ENCODE measurements at places on chromosomes 2 and 18. TPM values are rescaled to one million over a fixed set of nuclear protein-coding genes. Genes with fewer than 3 reads are reported as not detected.
A peak's percentile ranks its signal among the peaks of the same experiment; 100 is the strongest.

Gene SPATA3
- not detected for total RNA-seq

Gene ABCG8
- total RNA-seq: not detected

Gene TWIST2
- total RNA-seq: not detected

Gene PRSS56
- not detected for total RNA-seq

Gene SERPINB13
- not detected for total RNA-seq

Gene ASTL
- not detected for total RNA-seq

Gene SLC14A1
- not detected for total RNA-seq

Gene DPP4
- total RNA-seq: 22.0 TPM

DNA sequence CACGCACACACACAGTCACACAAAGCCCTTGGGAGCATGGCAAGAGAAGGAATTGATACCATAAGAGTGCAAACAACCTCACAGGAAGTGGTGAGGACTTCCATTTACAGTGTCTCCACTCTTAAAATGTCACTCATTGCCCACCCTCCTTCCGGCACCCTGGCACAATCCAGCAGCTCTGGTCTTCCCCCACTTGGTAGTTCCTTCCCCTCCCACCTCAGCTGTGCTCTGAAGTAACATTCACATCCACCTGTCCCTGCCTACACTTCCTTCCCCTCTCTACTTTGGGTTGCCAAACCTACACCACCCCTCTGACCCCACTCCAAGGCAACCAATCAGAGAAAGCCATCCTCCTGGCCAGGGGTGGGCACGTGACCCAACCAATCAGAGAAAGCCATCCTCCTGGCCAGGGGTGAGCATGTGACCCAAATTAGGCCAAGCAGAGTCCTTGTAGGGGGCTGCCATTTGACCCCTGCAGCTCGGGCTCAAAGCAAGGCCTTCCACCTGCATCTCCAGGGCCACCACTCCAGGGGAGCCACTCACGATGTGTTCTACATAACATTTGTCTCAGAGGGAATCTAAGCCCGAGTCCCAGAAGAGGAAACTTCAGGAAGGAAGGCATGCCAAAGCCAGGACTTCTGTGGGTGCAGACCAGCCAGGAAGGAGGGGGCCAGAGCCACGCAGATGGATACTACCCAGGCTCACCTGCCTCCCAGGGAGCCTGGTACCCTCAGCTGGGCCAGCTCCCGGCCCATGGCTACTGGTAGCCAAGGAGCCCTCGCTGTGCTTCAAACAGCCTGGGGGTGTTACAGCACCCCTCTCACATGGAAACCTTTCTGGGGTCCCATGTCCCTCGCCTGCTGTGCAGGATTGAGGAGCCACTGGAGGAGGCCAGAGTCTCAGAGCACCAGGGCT, 21.2 kb downstream of the CYP26B1 start:
- no peak for DNase-seq

- no peak for DNase-seq
Measured at GRCh38 chr2:8654483-8654882, 27.4 kb upstream of the ID2 start.

DNA sequence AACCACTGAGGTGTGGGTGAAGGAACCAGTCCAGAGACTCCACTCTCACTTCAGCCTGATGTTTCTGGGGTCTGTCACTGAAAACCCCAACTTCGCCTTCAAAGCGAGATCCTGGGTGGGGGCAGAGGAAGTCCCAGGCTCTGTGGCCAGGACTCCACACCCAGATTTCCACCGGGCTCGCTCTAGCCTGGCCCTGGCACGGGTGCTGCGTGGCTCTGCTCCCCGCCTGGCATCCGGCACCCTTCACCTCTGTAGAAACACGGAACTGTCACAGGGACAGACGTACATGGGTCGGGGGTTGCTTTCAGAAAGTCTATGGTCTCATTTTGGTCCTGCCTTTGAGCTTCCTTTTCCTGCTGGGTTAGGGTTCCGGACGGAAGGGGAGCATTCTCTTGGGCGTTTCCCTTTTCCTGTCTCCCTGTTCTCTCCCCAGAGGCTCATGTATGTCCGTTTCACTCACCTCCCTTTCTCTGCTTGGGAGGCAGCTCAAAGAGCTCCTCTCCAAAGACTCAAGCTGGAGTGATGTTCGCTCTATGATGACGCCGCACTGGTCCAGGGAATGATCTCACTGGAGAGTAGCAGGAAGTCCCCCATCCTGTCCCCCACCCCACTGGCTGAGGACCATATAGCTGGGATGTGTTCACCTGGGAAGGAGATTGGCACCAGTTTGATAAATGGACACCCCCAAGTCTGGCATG, 41.5 kb downstream of the ODC1 start:
- no peak for DNase-seq

GRCh38 chr2:193240752-193241151, 1046.0 kb upstream of the TMEFF2 start:
- no peak for DNase-seq

DNA sequence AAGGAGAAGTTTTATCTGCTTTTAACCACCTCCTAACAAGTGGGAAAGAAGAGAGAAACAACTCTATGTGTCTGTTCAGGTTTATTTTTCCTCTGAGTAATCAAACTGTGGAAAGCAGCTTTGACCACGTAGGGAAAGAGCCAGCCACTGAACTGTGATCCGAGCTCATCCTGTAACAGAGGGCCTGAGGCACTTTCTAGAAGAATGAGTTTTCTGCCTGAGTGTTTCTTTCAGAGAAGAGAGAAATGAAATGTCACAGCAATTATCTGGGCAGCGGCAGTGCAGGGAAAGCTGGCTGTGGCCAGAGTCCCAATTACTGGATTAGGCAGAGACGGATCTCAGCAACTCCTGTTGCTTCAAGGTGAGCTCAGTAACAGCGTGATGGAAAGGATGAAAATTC, 151.9 kb downstream of the CD226 start:
- DNase-seq: no peak

GRCh38 chr2:139031722-139032121, 251.5 kb upstream of the NXPH2 start:
- DNase-seq: peak; percentile 2

GRCh38 chr2:65453916-65454315, 21.5 kb upstream of the SPRED2 start:
- DNase-seq: no peak

DNA sequence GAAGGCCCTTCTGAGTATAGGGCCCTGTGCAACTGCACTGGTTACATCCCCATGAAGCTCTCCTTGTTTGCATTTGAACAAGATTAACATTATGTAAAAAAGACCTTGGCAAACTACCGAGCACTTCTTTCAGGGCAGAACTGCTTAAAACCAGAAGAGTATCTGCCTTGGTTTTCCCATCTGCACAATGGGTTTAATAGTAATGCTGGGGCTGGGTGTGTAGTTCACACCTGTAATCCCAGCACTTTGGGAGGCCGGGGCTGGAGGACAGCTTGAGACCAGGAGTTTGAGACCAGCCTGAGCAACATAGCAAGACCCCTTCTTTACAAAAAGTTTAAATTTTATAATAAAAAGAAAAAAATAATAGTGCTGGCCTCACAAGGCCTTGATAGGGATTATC, 8.5 kb downstream of the PLA2R1 start:
- no peak for DNase-seq

DNA sequence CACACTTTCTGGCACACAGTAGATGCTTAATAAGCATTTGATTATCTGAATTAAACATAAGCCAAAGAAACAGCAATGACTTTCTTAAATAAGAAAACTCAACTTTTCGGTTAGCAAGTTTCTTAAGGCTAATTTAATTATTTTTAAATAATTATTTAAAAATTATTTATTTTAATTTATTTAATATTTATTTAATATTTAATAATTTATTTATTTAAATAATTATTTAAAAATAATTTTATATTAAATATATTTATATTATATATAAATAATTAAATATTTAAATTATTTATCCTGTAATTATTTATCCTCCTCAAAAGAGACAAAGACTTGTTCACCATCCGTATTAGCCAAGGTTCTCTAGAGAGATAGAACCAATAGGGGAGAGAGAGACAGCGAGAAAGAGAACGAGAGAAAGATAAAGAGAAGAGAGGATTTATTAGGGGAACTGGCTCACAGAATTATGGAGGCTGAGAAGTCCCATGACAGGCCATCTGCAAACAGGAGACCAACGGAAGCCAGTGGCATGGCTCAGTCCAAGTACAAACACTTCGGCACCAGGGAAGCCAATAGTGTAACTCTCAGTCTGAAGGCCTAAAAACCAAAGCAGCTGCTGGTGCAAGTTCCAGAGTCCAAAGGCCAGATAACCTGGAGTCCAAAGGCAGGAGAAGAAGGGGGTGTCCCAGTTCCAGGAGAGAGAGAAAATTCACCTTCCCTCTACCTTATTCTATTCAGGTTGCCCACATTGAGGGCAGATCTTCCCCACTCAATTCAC, 125.3 kb downstream of the METTL8 start:
- no peak for DNase-seq

DNA sequence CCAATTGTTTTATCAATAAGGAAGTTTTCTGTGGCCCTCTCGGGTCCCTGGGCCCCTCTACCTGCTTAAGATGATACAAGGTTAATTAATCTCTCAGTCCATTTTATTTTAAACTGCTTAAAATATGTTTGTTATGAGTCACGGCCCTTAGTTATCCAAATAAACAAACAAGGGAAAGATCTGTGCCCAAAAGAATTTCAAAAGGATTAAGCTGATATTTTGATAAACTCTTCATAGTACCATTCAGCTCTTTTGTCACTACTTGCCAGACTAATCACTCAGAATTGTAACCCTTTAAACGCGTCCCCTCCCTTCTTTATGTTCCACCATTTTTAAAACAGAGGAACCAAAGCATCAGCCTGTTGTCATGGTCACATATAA, 144.7 kb upstream of the STK17B start:
- peak; percentile 45 for DNase-seq

DNA sequence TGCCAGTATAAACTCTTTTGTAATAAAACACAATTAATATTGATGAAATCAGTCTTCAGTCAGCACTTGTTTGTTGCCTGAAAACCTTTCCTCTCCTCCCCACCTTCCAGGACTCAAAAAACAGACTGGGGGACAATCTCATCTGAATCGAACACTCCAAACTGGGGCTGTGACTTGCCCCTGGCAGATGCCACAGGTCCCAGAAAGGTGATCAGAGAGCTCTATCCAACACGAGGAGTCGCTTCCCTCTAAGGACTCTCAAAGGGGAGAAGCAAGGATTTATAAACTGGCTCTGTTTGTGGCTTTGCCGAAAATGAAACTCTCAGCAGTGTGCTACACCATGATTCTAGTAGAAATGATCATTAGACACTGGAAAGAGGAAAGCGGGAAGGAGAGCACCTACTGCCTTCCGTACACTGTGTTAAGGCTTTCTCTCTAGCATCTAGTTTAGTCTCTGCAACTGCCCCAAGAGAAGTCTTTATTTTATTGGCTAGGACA, 199.2 kb downstream of the TGIF1 start:
- no peak for DNase-seq

DNA sequence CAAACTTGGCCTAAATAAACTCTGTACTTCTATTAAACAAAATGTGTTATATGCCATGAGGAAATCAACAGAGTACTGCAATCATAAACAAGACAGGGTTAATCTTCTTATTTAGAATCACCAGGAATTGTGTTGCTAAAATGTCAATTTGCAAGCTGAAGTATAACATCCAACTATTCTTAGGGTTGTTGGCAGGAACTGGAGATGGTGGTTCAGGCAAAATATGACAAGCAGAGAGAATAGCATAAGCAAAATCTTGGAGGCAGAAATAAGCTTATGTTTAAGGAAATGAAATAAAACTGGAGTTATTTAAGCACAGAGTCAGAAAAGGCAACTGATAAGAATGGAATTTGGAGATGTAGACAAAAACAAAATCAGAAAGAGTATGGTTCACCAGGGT, 463.8 kb upstream of the SLC8A1 start:
- no peak for DNase-seq

DNA sequence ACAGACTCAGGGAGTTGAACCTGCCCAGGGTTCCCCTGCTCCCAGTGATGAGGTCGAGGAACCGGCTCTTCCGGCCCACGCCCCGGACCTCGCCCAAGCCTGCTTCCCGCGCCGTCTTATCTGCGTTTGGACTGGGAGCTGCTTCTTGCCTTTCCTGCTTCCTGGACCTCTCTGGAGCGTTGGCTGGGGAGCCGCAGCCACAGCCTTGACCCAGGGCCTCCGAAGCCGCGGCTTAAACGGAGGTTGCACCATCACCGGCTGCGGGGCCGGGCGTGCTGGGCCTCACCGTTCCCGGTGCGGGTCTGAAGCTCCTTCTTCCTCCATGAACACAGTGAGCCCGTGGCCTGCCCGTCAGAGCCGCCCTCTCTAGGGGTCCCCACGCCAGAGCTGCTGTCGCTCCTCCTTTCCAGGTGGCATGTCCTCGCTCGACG, 13.3 kb downstream of the NTSR2 start:
- DNase-seq: no peak

DNA sequence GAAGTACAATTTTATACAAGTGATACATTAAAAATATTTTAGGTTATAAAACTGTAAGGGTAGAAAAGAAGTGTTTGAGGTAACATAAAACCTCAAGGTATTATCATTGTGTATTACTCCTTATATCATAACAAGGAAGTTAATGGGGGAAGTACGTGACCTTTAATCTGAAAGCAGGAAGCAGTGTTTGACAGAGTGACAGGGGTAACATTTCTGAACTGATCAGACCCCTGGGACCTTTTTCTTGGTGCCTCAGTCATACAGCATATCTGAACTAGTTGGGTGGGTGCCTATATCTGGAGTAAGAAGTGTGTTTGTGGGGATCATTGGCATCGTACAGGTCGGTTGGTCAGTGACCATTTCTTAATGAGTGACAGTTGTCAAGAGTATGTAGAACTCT, 43.0 kb downstream of the MALT1 start:
- no peak for DNase-seq

DNA sequence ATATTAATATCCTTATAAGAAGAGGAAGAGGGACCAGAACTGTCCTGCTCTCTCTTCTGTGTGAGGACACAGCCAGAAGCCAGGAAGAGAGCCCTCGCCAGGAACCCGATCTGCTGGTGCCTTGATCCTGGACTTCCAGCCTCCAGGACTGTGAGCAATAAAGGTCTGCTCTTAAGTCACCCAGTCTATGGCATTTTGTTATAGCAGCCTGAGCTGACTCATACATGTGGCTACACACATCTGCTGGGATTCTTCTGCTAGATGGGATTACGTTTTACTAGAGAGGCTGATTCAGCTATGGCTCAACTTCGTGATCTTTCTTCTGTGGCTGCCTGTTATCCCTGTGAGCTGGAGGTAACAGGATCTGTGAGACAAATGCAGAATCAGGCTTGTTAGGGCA, 29.6 kb downstream of the ARL4C start:
- DNase-seq: no peak

- DNase-seq: no peak
Measured at GRCh38 chr18:46320297-46320696, 216.1 kb downstream of the HAUS1 start.

DNA sequence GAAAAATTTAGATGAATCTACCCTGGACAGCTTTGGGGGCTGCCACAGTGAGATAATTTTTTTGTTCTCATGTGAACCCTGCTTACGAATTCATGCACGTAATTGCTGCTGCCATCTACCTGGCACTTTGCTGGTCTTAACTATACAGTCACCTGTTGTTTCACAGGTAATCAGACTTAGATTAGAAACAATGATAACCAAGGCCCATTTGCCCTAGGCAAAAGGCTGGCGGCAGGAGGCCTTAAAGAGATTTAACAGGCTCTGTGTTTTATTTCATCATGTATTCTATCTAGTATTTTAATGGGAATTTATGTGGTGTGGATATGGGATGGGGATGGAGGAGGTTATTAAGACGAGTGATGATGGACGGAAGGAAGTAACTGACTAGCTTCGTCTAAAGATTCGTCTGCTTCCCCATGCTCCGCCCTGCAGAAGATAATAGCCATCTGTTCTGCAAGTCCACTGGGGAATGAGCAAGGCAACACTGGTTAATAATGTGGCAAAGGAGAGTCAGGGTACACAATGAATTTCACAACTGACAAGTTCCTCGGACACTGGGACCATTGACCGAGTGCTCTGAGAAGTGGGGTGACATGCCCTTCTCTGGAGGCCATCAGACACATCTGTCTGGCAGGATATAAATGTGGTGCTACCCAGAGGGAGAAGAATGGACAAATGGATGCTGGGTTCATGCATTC, 291.8 kb upstream of the TNP1 start:
- no peak for DNase-seq

Data from Caki2 (cell line).